Caudate nucleus (tissue), 63 donors: ENCODE measurements at places on chromosomes 1 and 21.

DNA sequence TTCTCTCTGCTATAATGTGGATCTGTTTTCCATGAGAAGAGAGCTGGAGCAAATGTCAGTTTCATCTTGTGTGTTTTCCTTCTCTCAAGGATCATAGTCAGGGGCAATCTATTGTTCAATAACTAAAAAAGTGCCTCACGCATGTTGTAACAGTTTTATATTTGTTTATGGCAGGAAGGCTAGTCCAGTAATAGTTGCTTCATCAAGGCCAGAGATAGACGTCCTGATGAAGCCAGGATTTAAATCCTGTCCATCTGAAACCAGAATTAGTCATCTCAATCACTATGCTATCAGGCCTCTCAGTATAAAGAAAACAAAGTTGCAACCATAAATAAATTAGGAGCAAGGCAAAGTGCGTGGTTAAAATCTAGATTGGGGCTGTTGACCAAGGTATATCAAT lies 30.2 kb upstream of the DUSP10 start:
- no peak for DNase-seq

GRCh38 chr21:15742694-15743093 lies 12.9 kb downstream of the USP25 start:
- no peak for DNase-seq

DNA sequence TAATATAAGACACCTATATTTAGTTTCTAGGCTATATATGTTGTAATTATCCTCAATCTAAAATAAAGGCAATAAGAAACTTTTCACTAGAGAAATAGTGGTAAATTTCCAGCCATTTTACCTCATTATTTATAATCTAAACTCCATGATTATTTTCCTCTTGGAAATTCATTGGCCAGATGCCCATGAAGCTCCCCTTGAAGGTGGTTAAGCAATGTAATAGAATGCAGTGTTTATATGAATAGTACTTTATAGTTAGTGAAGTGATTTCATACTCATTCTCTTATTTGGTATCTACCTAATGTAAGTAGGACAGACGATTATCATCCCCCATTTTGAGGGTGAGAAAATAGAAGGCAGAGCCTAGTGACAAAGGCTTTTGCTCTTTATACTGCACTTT lies 26.5 kb downstream of the NFYC start:
- DNase-seq: no peak

DNA sequence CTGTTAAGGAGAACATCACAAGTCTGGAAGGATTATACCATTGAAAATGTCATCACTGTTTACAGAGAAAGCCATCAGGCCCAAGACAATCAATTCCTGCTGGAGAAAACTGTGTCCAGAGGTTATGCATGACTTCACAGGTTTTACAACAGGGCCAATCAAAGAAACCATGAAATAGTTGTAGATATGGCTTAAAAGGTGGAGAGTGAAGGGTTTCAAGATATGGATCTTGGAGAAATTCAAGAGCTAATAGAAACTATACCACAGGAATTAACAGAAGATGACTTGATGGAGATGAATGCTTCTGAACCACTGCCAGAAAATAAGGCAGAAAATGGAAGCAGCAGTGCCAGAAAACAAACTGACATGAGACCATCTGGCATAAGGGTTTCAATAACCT lies 30.2 kb downstream of the USP1 start:
- no peak for DNase-seq

DNA sequence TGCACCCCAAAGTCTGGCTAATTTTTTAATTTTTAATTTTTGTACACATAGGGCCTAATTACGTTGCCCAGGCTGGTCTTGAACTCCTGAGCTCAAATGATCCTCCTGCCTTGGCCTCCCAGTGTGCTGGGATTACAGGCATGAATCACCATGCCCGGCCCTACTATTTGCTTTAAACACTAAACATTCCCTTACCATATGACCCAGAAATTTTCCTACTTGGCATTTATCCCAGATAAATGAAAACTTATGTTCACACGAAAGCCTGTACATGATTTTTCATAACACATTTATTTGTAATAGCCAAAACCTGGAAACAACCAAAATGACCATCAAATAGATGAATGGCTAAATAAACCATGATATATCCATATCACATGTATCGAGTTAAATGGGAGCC lies 35.8 kb downstream of the NDUFS5 start:
- DNase-seq: no peak

DNA sequence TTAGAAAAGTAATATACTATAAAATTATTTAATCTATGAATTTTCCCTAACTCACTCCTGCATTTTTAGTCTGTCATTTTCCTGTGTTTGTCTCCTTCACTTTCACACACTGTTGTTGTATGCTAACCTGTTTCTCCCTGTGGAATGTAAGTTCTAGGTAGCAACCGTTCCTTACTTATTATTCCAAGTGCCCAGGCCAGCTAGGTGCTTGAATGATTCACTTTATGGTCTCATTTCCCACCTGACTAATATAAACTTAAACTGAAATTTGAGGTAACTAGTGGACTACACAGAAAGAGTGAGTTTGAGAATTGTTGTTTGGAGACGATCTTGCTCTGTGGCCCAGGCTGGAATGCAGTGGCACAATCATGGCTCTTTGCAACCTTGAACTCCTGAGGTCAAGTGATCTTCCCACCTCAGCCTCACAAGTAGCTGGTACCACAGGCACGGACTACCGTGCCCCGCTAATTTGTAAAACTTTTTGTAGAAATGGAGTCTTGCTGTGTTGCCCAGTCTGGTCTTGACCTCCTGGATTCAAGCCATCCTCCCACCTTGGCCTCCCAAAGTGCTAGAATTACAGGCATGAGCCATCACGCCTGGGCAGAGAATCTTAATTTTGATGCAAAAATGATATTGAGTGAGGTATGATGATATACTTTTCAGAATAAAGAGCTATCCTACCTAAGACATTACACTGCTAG lies 1.9 kb downstream of the ZYG11B start:
- DNase-seq: no peak

DNA sequence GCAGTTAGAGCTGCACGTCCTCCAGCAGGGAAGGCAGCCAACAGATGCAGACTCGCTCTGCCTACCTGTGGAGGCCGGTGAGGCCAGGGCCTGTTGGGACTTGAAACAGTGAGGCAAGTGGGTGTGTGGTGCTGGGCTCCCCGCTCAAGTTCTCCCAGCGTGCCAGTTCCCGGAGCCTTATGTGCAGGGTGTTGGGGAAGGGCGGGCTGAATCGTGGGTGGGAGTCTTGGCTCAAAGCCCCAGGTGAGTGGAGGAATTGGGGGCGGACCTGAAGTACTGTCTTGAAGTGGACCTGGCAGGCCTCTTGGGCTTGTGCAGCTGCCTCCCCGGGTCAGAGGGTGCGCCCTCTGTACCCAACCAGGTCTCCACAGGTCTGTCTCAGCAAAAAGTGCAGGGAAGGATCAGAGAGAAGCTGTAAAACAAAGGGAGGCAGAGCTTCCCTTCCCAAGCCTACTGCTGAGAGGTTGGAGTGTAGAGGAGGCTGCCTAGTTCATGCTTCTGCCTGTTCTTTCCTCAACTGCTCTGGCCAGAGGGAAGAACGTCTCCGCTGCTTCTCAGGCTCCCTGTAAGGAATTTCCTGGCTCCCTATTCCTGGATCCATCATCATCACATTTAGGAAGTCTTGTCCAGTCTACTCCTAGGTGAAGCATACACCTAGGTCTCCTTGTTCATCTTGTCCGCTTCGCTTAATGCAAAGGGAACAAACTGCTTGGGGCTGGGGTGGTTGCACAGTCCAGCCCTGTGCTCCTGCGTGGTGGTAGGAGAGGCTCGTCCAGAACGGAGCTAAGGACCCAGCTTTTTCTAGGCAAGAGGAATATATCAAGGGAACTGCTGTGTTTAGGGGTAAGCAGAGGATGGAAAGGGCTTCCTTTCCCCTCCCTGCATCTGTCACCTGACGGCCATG lies 14.9 kb downstream of the UTP11 start:
- no peak for DNase-seq

- DNase-seq: no peak
Observed at GRCh38 chr1:228207851-228208821, at the start of gene OBSCN. Gene OBSCN (plus strand): TSS chr1:228208044. CDS start chr1:228211784, 3,740 bp downstream.

- no peak for DNase-seq
Observed at GRCh38 chr21:19045876-19046275, 642.3 kb upstream of the TMPRSS15 start.

DNA sequence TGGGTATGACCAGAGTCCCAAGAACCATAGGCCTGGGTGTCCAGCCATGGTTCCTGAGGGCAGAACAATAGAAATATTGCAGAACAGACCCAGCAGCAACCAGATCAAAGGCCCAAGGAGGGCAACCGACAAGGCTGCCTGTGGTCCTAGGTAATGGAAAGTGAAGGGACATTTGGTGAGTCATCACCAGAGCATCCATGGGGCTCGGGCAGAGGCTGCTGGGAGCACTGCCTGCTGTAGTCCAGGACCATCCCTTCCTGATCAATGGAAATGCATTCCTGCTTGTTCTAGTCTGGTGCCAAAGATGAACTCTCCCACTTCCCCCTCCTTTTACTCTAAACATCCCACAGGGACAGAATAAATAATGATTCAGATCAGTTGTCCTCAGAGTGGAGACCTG lies 172.8 kb upstream of the CACNA1E start:
- no peak for DNase-seq

DNA sequence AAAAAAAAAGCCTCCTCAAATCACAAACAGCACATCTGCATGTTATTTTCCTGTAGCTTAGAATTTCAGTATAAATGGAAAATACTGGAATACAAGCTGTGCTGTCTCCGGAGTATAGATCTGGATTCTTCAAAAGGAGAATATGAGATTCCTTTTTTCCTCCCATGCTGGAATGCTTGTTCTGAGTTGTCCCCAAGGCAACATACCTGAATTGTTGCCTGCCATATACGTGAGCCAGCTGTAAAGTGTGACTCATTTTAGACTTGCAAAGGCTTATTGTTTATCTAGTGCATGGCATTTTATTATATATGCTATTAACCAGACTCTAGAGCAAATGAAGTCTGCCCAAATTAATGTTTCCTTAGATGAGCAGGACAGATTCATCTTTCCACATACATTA lies 95.0 kb upstream of the C1orf105 start:
- DNase-seq: no peak

DNA sequence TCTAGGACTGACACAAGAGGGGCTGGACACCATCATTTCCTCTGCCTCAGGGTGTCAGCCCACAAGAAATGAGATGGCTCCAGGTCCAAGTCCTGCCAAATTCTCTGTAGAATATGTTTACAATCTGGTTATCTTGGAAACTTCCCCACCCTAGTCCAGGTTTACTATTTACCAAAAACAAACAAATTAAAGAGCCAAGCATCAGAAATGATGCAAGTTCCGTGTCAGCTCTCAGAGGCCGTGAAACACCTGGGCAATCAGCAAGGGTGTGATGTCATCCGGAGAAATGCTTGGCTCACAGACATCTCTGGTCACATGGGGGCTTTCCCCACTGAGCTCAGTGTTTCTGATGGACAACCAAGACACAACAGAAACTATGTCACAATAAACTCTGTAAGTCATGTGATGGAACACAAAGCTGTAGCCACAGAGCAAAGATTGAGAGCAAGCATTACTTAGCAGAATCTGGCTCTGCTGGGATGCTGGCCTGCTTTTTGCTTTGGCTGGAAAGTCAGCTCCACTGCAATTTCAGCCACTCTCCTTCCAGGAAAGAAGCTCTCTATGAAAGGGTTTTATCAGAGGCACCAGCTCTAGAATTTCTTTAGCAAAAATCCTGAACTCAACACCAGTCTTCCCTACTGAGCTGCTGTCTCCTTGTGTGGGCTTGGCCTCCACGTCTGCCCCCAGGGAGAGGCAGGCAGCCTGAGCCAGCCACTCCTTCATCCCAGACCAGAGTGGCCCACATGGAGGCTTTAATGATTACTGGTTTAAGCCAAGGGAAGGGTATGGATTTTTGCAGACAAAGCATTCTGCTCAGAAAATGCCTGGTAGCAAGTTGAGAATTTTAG lies 55.9 kb downstream of the NENF start:
- DNase-seq: no peak
